Stimulated activated naive CD8-positive, alpha-beta T cell treated with anti-CD3 and anti-CD28 coated beads, Interleukin-15, Interleukin-2, amounts not matched to agents 100 U/mL and 50 U/mL, for 24 hours (primary cell): ENCODE measurements at places on chromosomes 13 and 19.

DNA sequence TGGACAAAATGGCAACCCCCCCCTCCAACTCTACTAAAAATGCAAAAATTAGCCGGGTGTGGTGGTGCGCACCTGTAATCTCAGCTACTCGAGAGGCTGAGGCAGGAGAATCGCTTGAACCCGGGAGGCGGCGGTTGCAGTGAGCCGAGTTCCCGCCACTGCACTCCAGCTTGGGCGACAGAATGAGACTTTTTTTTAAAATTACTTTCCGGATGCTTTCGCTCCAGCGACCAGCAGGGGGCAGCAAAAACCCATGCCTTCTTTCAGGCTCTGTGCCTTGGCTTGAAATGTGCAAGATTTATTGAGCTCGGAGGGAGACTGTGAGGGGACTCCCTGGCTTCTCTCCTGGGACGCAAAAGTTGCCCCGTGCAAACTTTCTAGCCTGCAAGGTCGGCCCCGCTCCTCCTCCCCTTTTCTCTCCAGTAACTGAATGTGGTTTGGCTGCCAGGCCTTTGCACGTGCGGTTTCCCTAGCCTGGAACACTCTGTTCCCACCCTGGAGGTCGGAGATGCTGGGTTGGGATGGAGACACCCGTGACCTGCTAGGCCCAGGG, 61.4 kb upstream of the NFIC start:
- peak; percentile 83 for DNase-seq

DNA sequence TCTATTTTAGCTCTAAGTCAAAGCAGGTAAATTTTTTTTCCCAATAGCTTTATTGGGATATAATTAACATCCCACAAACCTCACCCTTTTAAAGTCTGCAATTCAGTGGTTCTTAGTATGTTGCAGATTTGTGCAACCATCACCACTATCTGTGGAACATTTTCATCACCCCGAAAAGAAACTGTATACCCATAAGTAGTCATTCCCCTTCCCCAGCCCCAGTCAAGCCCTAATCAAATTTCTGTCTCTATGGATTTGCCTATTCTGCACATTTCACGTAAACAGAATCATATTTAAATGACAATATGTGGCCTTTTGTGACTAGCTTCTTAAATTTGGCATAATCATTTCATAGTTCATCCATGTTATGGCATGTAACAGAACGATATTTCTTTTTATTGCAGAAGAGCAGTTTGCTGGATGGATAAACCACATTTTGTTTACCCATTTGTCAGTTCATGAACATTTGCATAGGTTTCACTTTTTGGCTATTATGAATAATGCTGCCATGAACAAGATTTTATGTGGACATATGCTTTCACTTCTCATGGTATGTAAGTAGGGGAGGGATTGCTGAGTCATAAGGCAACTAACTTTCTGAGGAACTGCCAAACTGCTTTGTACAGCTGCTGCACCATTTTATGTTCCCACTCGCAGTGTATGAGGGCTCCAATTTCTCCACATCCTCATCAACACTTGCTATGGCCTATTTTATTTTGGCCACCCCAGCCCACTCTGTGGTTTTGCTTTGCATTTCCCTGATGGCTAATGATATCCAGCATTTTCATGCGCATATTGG, 10.9 kb downstream of the SLC46A3 start:
- DNase-seq = no peak

GRCh38 chr13:49980266-49980665, 16.6 kb upstream of the TRIM13 start:
- DNase-seq = no peak

DNA sequence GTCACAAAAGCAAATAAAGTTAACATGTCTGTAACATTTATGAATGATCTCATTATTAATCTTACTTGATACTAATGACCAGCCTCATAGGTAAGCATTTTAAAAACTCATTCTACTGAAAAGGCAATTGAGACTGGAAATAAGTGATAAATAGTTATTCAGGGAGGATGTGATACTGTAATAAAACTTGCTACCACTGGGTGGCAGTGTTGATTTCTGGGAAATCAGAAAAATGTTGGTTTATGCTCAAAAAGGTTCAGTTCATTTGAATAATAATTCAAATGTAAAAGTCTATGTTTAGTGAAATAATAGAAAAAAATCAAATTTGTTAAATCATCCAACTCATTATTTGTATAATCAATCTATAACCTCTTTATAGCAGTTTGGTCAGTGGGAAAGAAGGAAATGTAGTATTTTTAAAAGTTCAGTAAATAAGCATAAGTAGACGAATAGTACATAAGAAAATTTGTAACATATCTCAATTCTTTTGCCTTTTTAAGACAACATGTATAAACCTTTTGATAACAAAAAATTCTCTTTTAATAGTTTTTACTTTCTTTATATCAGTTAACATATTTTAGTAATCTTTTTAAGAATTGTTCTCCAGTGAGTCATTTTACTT, 9.6 kb downstream of the ABHD13 start:
- peak; percentile 11 for DNase-seq

GRCh38 chr13:111202745-111203144, 87.6 kb downstream of the ARHGEF7 start:
- no peak for DNase-seq

GRCh38 chr13:30404207-30404606, 18.1 kb upstream of the UBE2L5 start:
- no peak for DNase-seq
